Right atrium auricular region (tissue), 2 donors: ENCODE measurements at places on chromosomes 1 and 21. TPM values are rescaled to one million over a fixed set of nuclear protein-coding genes. Genes with fewer than 3 reads are reported as not detected.

- H3K27me3 ChIP-seq, result no peaks in the 10 kb centered on the region
- H3K4me1 ChIP-seq, result no peaks in the 10 kb centered on the region
- peaks cover 13% of the 10 kb centered on the region for H3K36me3 ChIP-seq
These were observed at the start of the genes AKR7A2 and SLC66A1 for GRCh38 chr1:19311931-19312781. AKR7A2 (minus strand) TSS chr1:19312144; CDS start chr1:19312124, 20 bp downstream. SLC66A1 (plus strand) TSS chr1:19312326; CDS start chr1:19317678, 5,352 bp downstream.

ECM1 gene
- total RNA-seq, result 28.6 TPM

- DNase-seq, result no peak
- no peaks in the 10 kb centered on the region for H3K4me1 ChIP-seq
- no peaks in the 10 kb centered on the region for H3K27me3 ChIP-seq
- H3K4me3 ChIP-seq, result no peak overlapping the region
- H3K27ac ChIP-seq, result no peak overlapping the region
These were observed 37.6 kb downstream of the MT1HL1 start for GRCh38 chr1:236966636-236967035.

GRCh38 chr1:8465013-8465412, 147.1 kb downstream of the SLC45A1 start:
- H3K27me3 ChIP-seq, result no peaks in the 10 kb centered on the region
- DNase-seq, result no peak
- no peak overlapping the region for H3K27ac ChIP-seq
- H3K36me3 ChIP-seq, result no peaks in the 10 kb centered on the region

- H3K4me1 ChIP-seq, result no peaks in the 10 kb centered on the region
- no peak overlapping the region for H3K4me3 ChIP-seq
- no peaks in the 10 kb centered on the region for H3K27me3 ChIP-seq
- DNase-seq, result no peak
- H3K27ac ChIP-seq, result no peak overlapping the region
These were observed 344.9 kb downstream of the ZNF326 start for GRCh38 chr1:90339811-90340210.

GRCh38 chr1:24961334-24961733, 31.3 kb upstream of the RUNX3 start:
- no peak overlapping the region for H3K27ac ChIP-seq
- no peaks in the 10 kb centered on the region for H3K27me3 ChIP-seq
- H3K36me3 ChIP-seq, result no peaks in the 10 kb centered on the region
- DNase-seq, result no peak

- DNase-seq, result no peak
- peak overlapping the region; percentile 88 for H3K27ac ChIP-seq
- no peaks in the 10 kb centered on the region for H3K36me3 ChIP-seq
- no peaks in the 10 kb centered on the region for H3K27me3 ChIP-seq
- peak overlapping the region; percentile 94 for H3K4me3 ChIP-seq
These were observed 1.1 kb downstream of the SPSB1 start for GRCh38 chr1:9293533-9294404.

DNA sequence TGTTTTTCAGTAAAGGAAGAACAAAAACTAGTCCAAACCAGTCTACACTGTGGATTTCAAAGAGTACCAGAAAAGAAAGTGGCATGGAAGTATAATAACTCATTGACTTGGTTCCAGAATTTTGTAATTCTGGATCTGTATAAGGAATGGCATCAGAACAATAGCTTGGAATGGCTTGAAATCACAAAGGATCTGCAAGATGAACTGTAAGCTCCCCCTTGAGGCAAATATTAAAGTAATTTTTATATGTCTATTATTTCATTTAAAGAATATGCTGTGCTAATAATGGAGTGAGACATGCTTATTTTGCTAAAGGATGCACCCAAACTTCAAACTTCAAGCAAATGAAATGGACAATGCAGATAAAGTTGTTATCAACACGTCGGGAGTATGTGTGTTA, 21.3 kb downstream of the CHODL start:
- no peak overlapping the region for H3K27ac ChIP-seq
- H3K4me3 ChIP-seq, result no peak overlapping the region
- H3K36me3 ChIP-seq, result no peaks in the 10 kb centered on the region
- no peaks in the 10 kb centered on the region for H3K27me3 ChIP-seq

DNA sequence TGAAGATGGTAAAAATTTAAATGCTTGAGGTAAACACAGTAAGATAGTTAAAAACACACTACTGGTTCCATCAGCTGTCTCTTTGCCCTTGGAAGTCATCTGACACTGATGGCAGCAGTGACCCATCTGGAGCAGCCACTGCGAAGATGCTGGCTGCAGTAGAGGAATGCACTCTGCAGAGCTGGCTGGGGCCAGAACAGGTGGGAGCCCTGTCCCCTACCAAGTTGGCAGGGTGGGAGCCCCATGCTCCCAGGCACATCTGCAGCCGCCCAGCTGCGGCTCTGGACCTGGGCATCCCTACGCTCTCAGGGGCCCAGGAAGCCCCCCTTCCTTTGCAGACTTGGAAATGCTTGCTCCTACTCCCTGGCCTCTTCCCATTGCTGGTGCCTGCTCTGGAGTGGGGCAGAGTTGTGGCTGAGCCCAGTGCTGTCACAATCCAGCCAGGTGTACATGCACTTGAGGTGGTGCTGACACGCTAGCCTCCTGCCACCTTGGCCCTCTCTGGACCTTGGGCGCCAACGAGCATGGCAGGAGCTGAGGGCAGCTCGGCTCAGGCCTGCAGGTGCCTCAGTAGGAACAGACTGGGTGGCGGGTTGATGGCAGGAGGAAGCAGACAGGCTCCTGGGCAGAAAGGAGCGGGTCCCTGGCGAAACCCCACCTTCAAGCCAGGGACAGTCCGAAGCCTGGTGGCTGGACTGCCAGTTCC, 227.0 kb downstream of the FGGY start:
- H3K4me3 ChIP-seq, result no peak overlapping the region
- H3K27ac ChIP-seq, result no peak overlapping the region
- no peaks in the 10 kb centered on the region for H3K27me3 ChIP-seq
- DNase-seq, result no peak
- no peaks in the 10 kb centered on the region for H3K36me3 ChIP-seq

DNA sequence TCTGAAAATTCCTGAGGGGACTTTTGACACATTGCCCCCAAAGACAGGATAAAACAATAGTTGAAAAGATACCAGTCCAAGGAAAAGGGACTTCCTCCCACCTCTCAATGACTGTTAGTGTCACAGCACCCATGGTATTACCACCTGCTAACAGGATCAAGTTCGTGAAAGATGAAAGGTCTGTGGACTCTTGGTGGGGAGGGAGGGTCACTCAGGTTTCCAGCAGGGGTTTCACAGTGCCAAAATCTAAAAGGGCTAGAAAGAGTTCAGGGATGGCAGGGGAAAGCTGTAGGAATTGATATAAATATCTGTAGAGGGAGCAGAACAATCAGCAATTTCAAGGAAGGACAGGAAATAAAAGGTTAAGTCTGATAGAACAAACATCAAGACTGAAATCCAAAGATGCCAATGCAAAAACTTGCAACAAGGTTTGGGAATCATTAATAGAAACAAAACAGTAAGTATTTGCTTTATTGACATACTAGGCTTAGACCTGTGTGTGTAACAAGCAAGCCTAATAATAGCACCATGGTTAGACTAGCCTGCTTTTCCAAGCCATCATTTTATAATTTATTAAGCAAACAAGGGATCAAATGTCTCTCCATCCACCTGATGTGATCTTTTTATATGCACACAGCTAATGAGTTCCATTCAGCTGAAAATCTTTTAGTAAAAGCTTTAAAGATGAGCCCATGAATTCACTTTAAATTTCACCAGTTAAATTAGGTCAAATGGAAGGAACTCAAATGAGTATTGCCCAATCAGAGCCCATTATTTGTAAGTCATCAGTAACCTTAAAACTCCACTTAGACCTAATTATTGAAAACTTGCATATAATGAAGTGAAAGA, 3.7 kb downstream of the MCL1 start:
- no peaks in the 10 kb centered on the region for H3K4me1 ChIP-seq
- DNase-seq, result no peak
- peak overlapping the region; percentile 90 for H3K4me3 ChIP-seq
- peaks cover 84% of the 10 kb centered on the region for H3K36me3 ChIP-seq
- H3K27me3 ChIP-seq, result no peaks in the 10 kb centered on the region
- peak overlapping the region; percentile 98 for H3K27ac ChIP-seq
